ENCODE measurements at places on chromosomes 13 and 19.

DNA sequence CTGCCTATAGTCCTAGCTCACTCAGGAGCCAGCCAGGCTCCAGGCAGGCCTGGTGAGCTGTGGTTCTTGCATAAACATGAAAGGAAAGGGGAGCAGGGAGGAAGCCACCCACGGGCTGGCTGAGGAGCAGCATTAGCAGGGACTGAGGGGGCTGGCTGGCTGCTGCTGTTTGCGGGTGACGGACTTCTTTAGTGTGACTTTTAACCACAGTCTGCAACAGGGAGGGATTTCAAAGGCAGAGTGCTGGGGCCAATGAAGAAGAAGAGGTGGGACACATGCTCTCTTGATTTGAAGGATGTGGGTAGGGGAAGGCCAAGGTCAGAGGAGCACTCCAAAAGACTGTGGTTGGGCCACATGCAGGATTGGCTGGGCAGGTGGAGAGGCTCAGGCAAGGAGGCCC, 223.0 kb downstream of the DNAJC15 start:
- no peak for DNase-seq

DNA sequence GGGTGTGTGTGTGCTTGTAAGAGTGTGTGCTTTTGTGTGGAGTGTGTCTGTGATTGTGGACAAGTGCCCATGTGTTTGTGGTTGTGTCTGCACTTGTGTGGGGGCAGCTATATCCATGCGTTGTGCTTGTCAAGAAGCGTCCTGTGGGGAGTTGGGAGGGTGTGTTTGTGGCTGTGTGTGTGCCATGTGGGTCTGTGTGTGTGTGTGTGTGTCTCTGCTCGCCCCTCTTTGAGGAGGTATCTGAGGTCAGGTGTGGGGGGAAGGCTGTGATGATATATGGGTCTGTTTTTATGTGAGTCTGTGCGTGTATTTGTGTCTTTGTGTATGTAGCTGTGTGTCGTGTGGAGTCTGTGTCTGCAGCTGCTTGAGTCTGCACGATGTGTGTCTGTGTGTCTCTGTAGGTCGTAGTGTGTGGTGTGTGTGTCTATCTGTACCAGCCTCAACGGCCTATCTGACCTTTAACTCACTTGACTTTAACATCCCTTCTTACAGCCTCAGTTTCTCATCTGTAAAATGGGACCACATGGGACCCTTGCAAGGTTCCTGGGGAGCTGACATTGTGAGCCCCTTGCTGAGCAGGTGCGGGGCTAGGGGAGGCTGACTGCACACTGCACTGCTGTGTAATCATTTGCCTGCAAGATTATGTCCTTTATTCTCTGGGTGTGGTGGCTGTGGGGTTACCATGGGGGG, 4.0 kb upstream of the NFIC start:
- DNase-seq = no peak

- DNase-seq = peak; percentile 38
Observed at GRCh38 chr19:2476451-2477140, 669 bp downstream of the GADD45B start.

GRCh38 chr19:46469541-46470185, 1.7 kb downstream of the PNMA8A start:
- DNase-seq = no peak

GRCh38 chr19:4181053-4181508, 1.3 kb downstream of the SIRT6 start:
- DNase-seq = no peak

GRCh38 chr19:30006207-30006606, 64.2 kb downstream of the URI1 start:
- no peak for DNase-seq

DNA sequence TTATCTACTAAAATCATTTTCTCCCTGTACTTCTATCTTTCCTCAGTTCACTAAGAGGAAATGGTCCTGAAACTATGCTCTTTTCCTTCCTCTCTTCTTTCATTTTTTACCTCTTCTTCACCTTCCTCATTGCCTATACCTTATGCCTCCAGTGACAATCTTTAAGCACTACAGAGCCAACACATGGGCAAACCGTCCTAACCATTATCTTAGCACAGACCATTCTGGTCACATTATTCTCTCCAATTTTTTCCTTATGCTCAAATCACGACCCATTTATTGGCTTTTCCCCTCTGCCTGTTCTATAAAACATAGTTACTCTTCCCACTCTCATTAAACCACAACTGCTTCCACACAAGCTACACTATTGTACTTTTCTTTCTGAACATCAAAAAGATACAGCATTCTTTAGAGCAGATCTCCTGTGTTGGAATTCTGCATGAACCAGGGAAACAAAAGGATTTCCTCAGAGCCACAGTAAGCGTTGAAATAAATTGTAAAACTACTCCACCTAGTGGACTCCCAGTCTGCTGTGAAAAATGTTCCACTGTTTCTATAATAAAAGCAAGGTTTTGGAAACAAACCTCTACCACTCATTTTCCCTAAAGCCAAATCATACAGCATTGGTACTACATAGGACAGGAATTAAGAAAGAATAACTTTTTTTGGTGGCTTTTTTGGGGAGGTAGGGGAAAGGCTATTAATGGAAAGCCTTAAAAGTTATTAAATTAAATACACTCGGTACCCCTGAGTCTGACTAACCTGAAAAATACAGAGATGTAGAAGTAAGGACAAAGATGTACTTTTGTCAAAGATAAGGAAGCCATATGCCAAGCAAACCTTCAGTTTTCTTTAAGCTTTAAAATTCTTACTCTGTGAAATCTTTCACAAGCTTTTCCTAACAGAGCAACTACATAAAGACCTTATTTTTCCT, 19.5 kb downstream of the NUFIP1 start:
- DNase-seq = no peak

GRCh38 chr19:50893047-50893736, 18.0 kb downstream of the KLK4 start:
- no peak for DNase-seq

GRCh38 chr13:112719016-112719415, 29.2 kb downstream of the ATP11A start:
- DNase-seq = no peak

DNA sequence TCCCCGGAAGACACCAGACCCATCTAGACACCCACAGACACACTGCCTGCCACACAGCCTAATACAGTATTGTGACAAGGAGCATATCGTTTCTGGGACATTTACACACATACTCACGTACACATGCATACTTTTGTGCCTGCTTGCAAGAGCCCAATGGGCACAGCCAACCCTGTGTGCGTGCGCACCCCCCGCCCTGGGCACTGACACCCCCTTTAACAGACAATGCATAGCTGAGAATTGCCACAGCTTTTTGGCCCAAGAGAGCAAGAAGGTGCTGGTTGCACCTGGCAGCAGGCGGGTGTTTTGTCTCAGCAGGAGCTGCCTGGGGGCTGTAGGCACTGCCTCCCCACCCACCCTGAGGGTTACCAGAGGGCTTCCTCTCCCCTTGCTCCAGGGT, 1.7 kb upstream of the NFIX start:
- no peak for DNase-seq

DNA sequence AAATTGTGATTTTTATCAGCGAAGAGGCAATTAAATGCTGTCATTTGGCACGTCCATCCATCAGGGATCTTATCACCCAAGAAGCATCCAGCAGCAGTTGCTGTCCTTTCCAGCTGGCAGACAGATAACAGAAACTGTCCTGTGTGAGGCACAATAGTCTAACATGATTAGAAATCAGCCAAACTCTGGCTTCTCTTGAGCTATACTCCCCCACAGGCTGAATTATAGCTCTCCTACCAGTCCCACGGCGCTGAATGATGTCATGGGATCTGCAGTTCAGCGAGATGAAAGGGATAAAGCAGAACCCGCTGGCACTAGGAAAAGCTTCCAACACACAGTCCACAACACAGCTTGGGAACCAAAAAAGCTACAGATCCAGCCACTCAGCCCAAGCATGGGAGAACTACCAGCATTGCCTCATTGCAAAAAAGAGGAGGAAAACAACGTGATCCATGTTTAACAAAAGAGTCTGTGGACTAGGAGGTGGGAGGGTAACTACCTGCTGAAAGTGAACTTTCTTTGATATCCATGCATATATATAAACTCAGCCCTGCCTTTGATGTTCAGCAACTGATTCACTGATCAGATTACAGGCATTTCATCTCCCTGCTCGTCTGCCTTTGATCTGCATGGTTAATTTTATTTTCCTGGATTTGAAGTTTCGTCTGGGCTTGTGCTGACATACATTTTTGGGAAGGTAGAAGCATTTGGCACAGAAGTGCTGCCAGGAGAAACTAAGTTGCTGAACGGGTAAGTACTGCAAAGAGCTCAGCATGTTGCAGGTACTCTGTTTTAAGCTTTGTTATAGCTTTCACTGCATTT, at the start of gene TNFRSF19:
Gene TNFRSF19 (plus strand): TSS at position 314 of the 822 bp plus-strand sequence. CDS start 19,772 bp downstream, outside the sequence.
- no peak for DNase-seq

DNA sequence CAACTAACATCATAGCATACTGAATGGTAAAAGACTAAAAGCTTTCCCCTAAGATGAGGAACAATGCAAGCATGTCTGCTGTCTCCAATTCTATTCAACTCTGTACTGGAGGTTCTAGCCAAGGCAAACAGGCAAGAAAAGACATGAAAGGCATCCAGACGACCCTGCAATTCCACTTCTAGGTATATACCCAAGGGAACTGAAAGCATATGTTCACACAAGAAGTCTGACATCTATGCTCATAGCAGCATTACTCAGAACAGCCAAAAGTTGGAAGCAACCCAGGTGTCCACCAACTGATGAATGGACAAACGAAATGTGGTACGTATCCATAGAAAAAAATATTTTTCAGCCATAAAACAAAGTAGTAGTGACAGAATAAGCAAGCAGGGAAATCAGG, 39.1 kb downstream of the PEPD start:
- DNase-seq = no peak

DNA sequence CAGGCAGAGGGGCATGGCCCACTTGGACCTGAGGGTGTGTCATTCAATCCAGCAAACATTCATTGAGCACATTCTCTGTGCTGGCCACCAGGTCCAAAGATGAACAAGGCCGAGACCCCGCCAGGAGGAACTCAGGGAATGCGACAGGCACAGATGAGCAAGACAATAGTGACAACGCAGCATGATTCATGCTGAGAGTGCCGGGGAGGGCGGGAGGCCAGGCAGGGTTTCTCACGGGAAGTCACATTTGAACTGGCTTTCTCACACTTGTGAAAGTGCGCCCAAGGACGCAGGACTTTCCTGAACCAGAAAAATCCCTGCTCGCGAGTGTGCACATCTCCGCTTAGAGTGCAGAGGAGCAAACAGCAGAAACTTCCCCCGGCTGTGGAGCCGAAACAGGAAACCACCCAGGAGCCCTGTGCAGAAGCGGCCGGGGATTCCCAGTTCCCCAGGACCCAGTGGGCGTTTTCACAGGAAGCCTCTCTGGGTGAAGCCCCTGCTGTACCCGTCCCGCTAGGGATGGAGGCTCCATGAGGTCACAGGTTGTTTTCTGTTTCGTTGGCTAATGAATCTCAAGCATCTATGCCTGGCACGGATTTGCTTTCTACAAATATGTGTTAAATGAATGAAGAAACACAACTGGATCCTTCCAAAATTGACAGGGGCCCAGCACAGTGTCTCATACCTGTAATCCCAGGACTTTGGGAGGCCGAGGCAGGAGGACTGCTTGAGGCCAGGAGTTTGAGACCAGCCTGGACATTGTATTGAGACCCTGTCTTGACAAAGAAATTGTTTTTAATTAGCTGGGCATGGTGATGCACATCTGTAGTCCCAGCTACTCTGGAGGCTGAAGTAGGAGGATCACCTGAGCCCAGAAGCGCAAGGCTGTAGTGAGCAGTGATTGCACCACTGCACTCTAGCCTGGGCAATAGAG, 68.4 kb upstream of the TM9SF2 start:
- peak; percentile 54 for DNase-seq

DNA sequence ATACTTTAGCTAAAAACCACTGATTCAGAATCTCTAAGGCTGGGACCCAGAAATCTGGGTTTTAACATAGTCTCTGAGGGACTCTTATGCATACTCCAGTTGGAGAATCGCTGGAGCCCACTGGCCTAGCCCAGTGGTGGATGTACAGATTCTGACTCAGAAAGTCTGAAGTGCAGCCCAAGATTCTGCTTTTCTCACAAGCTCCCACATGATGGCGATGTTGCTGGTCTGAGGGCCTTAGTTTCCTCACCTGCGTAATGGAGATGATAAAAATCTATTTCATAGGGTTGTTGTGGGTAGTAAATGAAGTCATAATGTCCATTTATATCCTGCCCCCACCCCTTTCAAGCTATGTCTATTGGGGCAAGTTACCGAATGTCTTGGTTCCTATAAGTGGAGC, 7.7 kb upstream of the CDADC1 start:
- DNase-seq = no peak

GRCh38 chr19:33302974-33303790, 848 bp upstream of the CEBPA start:
- no peak for DNase-seq

GRCh38 chr13:51576754-51577153, 7.5 kb upstream of the WDFY2 start:
- DNase-seq = no peak

DNA sequence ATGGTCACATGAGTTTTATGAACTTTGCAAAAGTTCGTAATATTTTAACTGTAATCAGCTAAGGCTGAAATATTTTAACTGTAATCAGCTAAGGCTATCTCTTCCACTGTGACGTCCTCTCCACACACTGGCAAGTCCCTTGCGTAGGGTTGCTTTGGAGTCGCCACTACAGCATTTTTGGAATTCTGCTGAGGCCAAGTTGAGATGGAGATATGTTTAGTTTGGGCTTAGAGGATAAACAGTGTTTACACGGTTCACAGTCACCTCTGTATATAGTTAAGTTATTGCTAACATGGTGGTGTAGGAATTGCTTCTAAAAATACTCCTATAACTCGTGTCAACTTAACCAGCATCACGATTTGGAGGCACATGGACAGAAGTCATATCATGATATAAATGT, 143.6 kb upstream of the SERP2 start:
- DNase-seq = no peak

- no peak for DNase-seq
Observed at GRCh38 chr13:106034201-106034600, 501.3 kb downstream of the EFNB2 start.
